Tibial artery (tissue), 4 donors: ENCODE measurements at places on chromosomes 4 and X.

- no peak for DNase-seq
Observed at GRCh38 chr4:122665161-122665929, 44.5 kb upstream of the IL21 start.

GRCh38 chrX:110600745-110601310 is 194.8 kb downstream of the CHRDL1 start:
- no peak for DNase-seq

DNA sequence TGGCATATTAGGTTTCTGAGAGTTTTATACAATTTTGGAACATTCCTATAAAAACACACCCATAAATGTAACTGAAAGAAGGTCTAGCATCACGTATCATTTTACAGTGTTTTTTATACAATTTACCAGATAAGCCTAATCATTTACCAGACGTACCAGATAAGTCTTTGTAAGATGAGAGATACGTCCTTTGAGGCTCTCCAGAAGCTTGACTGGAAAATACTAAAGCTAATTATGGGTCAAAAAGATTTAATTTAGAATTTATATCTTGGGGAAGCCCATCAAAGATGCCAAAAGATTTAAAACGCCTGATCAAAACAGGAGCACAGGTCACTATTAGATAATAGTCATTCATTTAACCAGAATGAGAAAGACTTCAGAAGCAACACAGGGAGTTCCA is 55.0 kb downstream of the RGS12 start:
- DNase-seq: no peak

DNA sequence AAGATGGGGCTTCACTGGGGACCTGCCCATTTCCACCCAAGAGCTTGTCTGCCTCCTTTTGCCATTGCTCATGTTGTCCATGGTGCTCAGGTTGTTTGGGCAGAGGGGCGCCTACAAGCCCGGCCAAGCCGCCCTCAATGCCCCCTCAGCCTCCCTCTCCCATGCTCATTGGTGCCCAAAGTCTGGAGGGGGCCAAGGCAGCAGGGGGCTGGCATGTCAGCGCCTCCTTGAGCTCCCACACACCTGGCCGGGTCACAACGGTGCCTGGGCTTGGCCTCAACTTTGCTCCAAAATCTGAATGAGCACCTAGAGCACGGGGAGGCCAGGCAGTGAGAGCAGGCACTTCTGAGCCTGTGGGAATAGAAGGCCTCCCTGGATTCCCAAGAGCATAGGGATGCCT is 1598.8 kb downstream of the PCDH7 start:
- DNase-seq: no peak

- no peak for DNase-seq
Observed at GRCh38 chr4:110959041-110959643, 336.3 kb upstream of the PITX2 start.

- no peak for DNase-seq
Observed at GRCh38 chr4:98493296-98493695, 165.1 kb downstream of the TSPAN5 start.

DNA sequence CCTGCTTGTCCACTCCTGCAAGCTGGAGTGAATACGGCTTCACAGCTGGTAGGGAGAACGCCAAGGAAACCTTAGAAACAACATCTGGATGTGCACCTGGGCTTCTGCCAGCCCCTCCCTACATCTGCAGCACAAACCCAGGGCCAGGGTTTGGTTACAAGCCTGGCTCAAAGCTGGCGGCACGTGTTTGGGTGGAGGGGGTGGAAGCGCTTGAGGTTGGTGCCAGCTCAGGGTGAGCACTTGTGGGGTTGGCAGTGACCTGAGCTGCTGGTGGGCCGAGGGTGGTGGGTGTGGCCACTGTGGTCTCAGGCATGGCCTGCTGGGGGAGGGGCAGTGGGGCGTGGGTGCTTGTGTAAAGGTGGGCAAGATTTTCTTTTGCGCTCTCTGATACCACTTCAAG is 15.6 kb downstream of the ELF4 start:
- DNase-seq: no peak

DNA sequence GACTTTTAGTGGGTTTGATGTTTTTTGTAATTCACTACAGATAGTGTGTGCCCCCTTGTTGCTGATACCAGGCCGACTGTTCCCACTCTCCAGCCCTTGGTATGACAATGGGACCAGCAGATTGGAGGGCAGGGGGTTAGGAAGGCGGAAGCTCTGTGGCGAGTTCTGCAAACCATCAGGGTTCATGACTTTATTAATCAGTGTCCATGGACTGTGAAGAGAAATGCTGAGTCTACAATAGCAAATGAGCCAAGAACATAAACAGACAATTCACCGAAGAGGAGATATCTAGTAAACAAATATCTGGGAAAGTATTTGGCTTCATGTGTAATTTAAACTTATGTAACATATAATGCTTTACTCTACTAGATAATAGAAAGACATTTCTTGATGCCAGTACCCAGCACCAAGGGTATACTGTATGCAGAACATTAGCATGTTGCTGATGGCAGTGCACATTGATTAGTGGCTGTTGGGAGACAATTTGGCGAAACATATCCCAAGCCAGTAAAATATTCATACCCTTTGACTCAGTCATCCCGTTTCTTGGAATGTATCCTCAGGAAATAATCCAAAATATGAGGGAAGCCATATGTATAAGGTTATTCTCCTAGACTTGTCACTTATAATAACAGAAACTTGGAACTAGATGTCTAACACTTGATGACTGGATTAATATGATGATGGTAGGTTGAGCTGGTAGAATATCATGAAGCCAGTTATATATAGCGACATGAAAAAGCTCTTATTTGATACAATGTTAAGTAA is 169.4 kb downstream of the PTTG2 start:
- DNase-seq: no peak

DNA sequence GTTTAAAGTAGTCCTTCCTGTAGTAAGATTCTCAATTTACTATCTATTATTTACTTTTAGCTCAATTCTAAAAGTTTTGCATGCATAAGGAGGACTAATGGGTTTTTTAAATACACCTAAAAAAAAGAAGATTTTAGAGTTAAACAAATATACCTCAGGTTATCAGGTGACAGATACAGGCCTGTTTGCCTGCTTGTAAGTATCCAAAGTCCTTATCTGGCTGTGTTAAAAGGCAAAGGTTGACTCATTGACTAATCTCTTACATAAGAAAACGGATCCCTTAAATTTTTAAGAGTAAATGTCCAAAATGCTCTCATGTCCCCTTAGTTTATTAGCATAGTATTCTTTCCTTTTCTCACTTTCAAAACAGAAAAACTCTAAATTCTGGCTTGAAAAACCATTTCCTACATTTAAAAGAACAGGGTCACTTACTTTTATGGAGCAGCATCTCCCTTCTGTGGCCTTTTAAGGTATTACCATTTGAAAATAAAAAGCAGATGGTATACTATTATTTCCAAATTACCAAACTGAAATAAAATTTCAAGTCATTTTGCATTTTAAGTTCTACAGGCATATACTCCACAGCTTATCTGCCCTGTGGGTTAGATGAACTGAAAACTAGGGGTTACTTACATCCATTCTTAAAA is 4.5 kb downstream of the CBR4 start:
- DNase-seq: no peak

DNA sequence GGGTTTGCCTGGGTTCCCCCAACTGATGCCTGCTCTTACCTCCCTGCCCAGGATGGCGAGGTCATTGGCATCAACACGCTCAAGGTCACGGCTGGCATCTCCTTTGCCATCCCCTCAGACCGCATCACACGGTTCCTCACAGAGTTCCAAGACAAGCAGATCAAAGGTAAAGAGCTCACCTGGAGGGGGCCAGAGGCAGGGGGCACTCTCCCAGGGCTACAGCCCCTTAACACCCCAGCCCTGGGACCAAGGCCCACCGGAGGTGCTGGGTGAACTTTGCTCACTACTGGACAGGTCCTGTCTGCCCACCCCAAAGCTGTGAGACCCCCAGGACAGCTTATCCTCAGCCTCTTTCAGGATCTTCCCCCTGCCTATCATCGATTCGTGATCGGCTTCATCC is 24.5 kb downstream of the HTRA3 start:
- DNase-seq: no peak

GRCh38 chrX:31038575-31039326 is 33.1 kb downstream of the FTHL17 start:
- DNase-seq: no peak

GRCh38 chr4:137531986-137532868 is at the start of gene PCDH18:
Gene PCDH18 (minus strand): TSS chr4:137532494. CDS start chr4:137532088, 406 bp downstream.
- DNase-seq: peak; percentile 97

- no peak for DNase-seq
Observed at GRCh38 chr4:75729836-75730235, 5.5 kb downstream of the USO1 start.

- no peak for DNase-seq
Observed at GRCh38 chrX:7252013-7252610, 104.2 kb upstream of the PUDP start.

- no peak for DNase-seq
Observed at GRCh38 chrX:12758291-12758690, 32.9 kb upstream of the PRPS2 start.

GRCh38 chr4:121189326-121190215 is 25.4 kb upstream of the TNIP3 start:
- no peak for DNase-seq

DNA sequence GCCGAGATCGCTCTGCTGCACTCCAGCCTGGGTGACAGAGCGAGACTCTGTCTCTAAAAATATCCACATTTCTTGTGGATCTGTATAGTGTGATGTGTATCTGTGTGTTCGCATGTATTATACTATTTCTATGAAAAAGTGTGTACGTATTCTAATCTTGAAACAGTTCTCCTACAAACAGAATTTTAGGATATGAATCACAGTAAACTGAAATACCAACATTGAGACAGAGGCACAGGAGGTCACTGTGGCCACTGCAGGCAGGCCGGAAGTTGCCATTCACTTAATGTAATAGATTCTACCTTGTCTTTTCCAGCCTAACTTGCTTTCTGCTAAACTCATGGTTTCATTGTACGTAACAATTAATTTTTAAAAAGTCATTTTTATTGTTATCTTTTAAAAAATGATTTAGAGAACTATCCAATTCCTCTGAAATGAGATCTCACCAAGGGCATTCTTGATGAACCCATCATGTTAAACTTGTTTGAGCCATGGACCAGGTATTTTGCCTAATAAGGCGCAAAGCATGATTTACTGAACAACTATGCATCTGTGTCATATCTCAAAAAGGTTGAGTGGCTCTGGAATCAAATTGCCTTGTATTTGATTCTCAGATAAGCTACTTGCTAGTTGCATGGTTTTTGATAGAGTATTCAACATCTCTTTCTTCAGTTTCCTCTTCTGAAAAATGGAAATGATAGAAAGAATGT is 154.9 kb upstream of the GYPA start:
- DNase-seq: no peak
